ENCODE measurements at places on chromosomes 7 and 10. TPM values are rescaled to one million over a fixed set of nuclear protein-coding genes. Genes with fewer than 3 reads are reported as not detected.

DNA sequence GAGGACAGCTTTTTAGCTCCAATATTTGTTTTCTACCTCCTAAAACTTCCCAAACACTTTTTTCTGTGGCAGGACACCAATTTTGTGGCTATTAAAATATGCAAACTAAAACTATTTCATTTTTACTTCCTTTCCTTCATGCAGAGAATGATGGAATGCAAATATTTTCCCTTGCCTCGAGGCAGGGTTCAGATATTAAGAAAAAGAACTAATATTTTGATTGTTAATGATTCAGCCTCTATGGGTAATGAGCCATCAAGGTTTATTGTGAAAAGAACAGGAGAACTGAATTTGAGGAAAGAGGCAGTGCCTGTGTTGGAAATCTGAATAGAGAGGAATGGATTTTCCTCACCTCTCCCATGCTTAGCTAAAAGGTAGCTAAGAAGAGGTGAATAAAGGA, 43.1 kb upstream of the CASD1 start:
- H3K27ac ChIP-seq = no peak overlapping the region
- DNase-seq = no peak
- H3K36me3 ChIP-seq = no peaks in the 10 kb centered on the region
- no peaks in the 10 kb centered on the region for H3K27me3 ChIP-seq
- no peaks in the 10 kb centered on the region for H3K4me1 ChIP-seq

Gene C10orf62
- 1.2 TPM for total RNA-seq

GRCh38 chr10:11886138-11886474, 63.0 kb downstream of the PROSER2 start:
- no peak overlapping the region for H3K27ac ChIP-seq
- no peaks in the 10 kb centered on the region for H3K4me1 ChIP-seq
- H3K27me3 ChIP-seq = no peaks in the 10 kb centered on the region
- H3K36me3 ChIP-seq = no peaks in the 10 kb centered on the region
- no peak overlapping the region for H3K4me3 ChIP-seq
- DNase-seq = peak; percentile 55

DNA sequence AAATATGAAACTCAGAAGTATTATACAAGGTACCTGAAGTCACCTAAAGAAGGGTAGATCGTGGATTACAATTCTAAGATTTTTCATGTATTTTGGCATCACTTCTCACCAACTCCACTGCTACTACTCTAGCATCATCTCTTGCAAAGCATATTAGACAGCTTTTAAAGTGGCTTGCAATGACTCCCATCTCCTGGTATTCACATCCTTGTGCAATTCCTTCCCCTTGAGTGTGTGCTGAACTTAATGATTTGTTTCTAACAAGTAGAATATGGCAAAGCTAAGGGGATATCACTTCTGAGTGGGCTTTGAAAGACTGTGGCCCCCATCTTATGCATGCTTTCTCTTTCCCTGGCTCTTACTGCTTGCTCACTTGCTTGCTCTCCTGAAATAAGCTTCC, 280.2 kb downstream of the SNX13 start:
- H3K36me3 ChIP-seq = no peaks in the 10 kb centered on the region
- H3K27ac ChIP-seq = no peak overlapping the region
- H3K4me3 ChIP-seq = no peak overlapping the region

- H3K4me1 ChIP-seq = no peaks in the 10 kb centered on the region
- DNase-seq = no peak
- H3K27me3 ChIP-seq = no peaks in the 10 kb centered on the region
Measured at GRCh38 chr10:34262985-34263384, 552.1 kb downstream of the PARD3 start.

DNA sequence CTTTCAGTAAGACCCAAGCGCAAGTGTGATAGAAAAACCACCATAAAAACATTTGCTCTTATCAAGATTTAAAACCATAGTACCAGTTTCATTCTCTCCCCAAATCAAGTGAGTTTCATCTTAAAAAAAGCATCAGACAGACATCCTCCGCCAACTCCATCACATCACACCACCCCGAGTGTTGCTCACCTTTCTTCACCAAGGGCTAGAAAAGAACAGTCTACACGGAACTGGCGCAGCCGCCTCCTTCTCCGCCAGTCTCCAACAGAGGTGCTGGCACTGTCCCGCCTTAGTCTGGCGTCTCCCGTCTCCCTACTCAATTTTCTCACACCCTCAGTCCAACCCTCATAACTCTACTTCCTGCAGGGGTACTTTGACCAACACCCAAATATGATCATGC, 46.9 kb upstream of the WIPI2 start:
- no peak overlapping the region for H3K4me3 ChIP-seq
- no peak overlapping the region for H3K27ac ChIP-seq
- no peaks in the 10 kb centered on the region for H3K27me3 ChIP-seq

GRCh38 chr7:129643550-129644170, 32.1 kb downstream of the NRF1 start:
- H3K4me1 ChIP-seq = no peaks in the 10 kb centered on the region
- H3K36me3 ChIP-seq = no peaks in the 10 kb centered on the region
- no peak for DNase-seq
- no peak overlapping the region for H3K4me3 ChIP-seq
- H3K27ac ChIP-seq = no peak overlapping the region
- no peaks in the 10 kb centered on the region for H3K27me3 ChIP-seq

GRCh38 chr10:132467464-132468149, 70.0 kb upstream of the INPP5A start:
- no peaks in the 10 kb centered on the region for H3K36me3 ChIP-seq
- H3K27ac ChIP-seq = no peak overlapping the region
- peak; percentile 16 for DNase-seq
- H3K4me3 ChIP-seq = no peak overlapping the region
- H3K4me1 ChIP-seq = no peaks in the 10 kb centered on the region
- no peaks in the 10 kb centered on the region for H3K27me3 ChIP-seq

Gene SFRP4
- 0.38 TPM for total RNA-seq

Gene ADAM8
- 4.4 TPM for total RNA-seq

DNA sequence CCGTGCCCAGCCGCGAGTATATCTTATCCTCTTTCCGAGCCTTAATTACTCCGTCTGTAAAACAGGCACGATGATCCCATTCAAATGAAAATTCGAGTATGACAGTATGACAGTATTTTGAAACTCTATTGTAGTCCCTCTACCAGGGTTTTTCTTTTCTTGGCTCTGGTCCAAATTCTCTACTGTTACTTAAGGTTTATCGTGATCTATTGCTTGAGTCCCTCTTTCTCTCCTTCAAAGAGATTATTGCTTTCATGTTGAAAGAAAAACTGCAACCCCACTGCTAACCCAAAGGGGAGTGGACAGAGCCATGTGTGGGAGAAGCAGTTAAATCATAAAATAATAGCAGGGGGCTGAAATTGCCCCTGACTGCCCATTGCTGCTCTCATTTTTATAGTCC, 1156.6 kb upstream of the AUTS2 start:
- H3K36me3 ChIP-seq = no peaks in the 10 kb centered on the region
- no peaks in the 10 kb centered on the region for H3K27me3 ChIP-seq
- no peak overlapping the region for H3K4me3 ChIP-seq
- no peak overlapping the region for H3K27ac ChIP-seq
- H3K4me1 ChIP-seq = no peaks in the 10 kb centered on the region

- no peaks in the 10 kb centered on the region for H3K36me3 ChIP-seq
- no peak for DNase-seq
- H3K27me3 ChIP-seq = no peaks in the 10 kb centered on the region
Measured at GRCh38 chr7:111198255-111198654, 107.3 kb downstream of the LRRN3 start.

Gene CFAP70
- total RNA-seq = 2.0 TPM

DNA sequence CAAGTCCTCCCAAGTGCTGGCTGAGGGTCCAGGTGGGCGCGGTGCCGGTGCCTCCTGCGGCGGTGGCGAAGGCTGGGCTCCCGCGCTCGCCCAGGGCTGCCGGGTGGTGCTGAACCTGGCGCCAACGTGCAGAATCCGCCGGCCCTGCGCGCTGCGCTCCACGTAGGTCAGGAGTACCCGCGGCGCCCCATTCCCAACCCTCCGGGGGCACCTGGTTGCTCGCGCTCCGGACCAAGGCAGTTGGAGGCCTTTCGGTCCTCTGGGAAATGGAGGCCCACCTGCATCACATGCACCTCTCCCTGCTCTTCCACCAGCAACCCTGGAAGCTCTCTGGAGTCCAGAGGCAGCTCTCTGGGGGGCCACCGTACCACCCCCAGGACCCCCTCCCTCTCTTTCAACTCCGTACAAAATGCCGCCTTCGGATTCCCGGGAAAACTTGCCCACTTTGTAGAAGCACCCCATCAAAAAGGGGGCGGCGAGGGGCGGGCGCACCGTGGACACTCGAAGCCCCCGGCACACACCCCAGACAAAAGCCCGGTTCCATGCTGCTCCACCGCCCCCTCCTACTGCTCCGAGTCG, 745 bp downstream of the SLC16A9 start:
- no peaks in the 10 kb centered on the region for H3K36me3 ChIP-seq
- DNase-seq = peak; percentile 25
- H3K4me3 ChIP-seq = peak overlapping the region; percentile 40
- no peak overlapping the region for H3K27ac ChIP-seq

- no peak overlapping the region for H3K4me3 ChIP-seq
- no peaks in the 10 kb centered on the region for H3K36me3 ChIP-seq
- H3K4me1 ChIP-seq = no peaks in the 10 kb centered on the region
- no peak overlapping the region for H3K27ac ChIP-seq
- no peak for DNase-seq
Measured at GRCh38 chr10:86217371-86218080, 149.1 kb downstream of the GRID1 start.

DNA sequence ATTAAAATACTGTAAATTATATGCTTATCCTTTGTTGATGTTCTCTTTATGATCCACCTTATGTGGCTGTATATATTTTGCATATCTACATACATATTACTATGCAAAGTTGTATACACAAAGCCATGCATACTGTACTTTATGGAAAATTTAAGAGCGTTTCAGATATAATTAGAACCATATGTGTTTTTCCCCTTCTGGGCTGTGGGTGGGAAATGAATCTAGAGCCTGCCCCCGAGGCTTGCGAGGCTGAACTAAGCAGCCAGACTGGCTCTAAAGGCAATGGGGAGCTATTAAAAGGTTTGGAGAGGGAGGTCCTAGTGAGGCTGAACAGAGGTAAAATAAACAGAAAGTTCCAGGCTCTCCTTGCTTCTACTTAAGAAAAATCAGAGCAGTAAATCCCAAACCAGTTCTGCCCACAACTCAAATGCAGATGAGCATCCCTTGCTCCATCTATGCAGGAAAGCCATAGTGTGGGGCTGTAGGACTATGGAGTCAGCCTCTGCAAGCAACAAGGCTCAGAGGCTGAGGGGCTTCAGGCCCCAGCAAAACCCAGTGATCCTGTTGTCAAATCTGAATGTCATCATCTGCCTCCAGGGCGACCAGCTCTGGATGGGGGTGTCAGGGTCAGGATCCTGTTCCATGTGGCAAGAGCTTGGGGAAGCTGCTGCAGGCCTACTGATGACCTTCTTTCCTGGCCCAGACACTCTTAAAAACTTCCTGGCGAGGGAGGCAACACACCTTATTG, 14.1 kb upstream of the DDIT4 start:
- DNase-seq = peak; percentile 67
- H3K27ac ChIP-seq = peak overlapping the region; percentile 85
- peaks cover 30% of the 10 kb centered on the region for H3K4me1 ChIP-seq
- no peak overlapping the region for H3K4me3 ChIP-seq

All from right lobe of liver (tissue), 6 donors.